ENCODE measurements at places on chromosomes 13 and 19.
A peak's percentile ranks its signal among the peaks of the same experiment; 100 is the strongest.

DNA sequence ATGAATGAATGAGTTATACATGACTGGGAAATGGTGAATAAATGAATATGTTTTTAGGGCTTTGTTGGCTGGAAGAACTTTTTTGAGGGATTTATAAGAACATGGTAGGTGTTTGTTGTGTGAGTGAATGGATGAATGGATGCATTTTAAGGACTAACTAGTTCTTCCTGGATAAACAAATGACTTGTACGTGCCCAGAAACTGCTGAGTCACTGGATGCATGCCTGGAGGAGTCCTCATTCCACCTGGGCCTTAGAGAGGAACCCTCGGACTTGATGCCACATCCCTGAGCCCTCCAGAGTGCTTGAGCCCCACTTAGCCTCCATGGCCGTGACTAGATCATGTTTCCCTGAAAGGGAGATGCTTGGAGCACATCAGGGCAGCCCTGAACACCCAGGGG is 153.4 kb downstream of the DPF1 start:
- no peak for DNase-seq

DNA sequence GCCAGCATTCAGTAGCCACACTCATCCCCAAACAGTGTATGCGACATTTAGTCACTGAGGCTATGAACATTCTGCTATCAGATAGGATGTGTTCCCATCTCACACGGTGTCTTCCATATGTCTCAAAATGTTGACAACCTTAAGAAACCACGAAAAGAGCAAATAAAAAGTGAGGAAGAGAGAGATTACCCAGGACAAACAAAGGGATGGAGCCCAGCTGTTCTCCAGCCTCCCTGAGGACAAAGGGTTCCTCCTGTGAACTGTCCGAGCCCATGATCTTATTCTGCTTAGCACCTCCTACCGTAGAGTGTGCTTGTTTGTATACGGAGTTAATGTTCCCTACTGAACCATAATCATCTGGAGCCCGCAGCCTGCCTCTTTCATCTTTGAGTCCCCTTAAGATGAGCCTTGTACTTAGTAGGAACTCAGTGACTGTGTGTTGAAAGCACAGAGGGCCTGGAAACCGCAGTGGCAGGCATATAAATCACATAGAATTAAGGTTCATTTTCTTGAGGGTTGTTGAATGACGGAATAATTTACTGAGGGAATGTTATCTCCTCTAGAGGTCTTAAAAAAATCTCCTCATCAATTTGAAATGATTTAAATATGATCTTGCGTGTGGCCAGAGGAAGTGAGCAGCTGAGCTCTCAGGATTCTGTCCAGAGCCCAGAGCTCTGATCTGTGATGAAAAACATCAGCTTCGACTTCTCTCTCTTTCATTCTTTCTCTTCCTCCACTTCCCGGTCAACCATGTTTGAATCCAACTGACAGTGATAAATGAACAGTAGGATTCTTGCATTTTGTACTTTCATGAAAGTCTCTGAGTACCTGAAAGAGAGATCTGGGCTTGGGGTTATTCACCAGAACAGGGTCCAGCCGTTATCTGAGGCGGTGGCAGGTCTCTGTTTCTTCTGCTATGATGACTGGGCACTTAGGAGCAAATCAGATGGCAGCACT is 200.5 kb downstream of the KLF5 start:
- no peak for DNase-seq

DNA sequence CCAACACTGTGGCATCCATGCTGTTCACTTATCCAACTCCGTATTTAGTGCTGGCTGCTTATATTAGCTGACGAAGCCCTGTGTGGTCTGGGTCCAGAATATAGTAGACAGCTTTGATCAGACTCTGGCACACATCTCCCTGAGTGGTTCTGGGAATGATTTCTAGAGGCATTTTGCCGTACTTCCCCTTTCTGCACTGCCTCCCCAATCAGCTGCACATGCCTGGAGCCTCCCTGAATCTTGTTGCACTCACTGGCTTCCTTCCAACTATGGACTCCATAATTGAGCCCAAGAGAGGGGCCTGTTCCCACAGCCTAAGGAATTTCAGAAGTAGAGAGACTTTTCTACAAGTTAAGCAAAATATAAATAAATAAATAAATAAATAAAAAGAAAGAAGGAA is 30.4 kb upstream of the PCDH8 start:
- DNase-seq = no peak

GRCh38 chr19:42303101-42303464 is 659 bp upstream of the PAFAH1B3 start:
- DNase-seq = no peak

- no peak for DNase-seq
Measured at GRCh38 chr19:1093811-1094553, 1.2 kb downstream of the POLR2E start.

GRCh38 chr19:12841094-12841493 is 2.8 kb downstream of the MAST1 start:
- DNase-seq = no peak

DNA sequence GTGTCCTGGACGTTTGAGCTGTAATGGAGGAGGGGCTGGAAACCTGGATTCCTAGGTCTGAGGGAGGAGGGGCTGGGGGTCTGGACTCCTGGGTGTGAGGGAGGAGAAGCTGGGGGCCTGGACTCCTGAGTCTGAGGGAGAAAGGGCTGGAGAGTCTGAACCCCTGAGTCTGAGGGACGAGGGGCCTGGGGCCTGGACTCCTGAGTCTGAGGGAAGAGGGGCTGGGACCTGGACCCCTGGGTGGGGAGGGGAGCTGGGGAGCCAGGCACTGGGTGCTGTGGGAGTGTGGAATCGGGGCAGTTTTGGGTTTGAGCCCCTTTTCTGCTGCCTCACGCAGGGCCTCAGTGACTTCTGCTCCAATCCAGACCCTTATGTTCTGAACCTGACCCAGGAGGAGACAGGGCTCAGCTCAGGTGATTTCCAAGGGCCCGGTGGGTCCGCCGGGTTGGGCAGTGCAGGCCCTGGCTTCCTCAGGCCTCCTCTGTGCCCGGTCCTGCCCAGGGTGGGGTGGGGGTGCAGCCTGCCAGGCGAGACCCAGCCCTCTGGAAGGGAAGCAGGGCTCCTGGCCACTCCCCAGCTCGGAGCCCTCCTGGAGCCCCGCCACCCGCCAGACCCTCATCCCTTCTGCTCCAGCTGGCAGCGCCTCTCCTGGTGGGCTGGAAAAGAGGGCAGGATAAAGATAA is 14.4 kb downstream of the TTYH1 start:
- no peak for DNase-seq

DNA sequence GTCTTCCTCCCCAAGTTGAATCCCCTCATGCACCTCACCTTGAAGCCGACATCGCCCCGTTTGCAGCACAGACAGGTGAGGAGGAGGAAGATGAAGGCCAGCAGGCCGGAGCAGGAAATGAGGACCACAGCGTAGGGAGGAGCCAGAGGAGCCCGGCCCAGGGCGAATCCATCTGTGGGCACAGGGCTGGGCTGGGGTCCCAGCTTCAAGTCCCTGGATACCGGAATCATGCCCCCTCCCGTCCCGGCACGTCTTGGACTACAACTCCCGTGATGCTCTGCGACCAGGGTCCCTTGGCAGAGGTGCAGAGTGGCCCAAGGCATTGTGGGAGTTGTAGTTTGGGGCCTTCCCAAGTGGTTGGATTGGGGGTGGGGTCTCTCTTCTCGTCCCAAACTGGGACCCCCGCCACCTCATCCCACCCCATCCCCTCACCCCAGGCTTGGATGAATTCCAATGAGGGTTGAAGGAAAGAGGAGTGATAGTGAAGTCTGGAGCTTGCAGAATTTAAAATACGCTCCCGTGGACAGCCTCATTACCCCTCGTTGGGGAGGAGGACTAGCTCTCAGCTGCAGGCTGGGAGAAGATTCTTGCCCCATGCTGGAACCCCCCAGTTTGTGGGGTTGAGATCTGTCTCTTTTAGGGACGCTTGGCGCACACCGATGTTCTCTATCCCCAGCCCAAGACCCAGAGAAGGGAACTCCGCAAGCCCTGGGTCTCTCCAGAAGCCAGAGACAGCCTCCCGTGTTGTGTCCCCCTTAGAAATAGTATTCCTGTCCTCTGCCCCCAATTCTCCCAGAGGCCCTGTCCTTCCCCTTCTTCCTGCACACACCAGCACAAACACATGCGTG is 990 bp downstream of the LMTK3 start:
- peak; percentile 59 for DNase-seq

- DNase-seq = no peak
Measured at GRCh38 chr13:44371421-44371820, 2.2 kb upstream of the SERP2 start.

- DNase-seq = no peak
Measured at GRCh38 chr13:29969286-29969685, 118.9 kb upstream of the UBL3 start.

DNA sequence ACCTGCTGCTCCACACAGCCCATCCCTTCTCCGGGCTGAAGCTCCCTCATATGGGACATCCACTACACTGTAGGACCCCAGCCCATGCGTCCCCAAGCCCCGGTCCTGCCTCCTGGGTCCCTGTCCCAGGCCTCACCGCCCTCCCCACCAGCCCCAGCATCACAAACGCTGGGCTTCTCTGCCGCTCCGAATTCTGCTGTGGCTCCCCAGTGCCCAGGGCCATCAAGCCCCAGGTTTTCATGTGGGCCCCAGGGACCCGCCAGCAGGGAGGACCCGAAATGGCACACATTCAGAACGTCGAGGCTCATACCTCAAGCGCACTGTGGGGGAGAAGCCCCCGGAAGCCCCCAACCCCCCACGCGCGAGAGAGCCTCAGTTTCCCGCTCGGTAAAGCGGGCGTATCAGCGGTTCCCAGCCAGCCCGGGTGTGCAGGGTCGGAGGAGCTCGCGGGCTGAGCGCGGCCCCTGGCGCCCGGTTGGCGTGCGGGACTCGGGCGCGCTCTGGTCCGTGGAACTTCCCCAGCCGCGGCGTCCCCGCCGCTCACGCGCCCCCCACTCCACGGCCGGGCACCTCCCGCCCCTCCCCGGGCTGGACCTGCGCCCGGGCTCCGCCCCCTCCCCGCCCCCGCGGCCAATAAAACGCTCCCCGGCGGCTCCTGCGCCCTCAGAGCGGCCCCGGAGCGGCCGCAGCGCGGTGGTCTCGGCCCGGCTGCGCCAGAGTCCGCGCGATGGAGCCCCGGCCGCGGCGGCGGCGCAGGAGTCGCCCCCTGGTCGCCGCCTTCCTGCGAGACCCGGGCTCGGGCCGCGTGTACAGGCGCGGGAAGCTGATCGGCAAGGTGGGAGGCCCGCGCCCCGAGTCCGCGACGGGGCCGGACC is at the start of gene PLK5:
Gene PLK5, plus strand, starts transcription at position 666 of the 875 bp plus-strand sequence. CDS start 2,920 bp downstream, outside the sequence.
- DNase-seq = no peak

DNA sequence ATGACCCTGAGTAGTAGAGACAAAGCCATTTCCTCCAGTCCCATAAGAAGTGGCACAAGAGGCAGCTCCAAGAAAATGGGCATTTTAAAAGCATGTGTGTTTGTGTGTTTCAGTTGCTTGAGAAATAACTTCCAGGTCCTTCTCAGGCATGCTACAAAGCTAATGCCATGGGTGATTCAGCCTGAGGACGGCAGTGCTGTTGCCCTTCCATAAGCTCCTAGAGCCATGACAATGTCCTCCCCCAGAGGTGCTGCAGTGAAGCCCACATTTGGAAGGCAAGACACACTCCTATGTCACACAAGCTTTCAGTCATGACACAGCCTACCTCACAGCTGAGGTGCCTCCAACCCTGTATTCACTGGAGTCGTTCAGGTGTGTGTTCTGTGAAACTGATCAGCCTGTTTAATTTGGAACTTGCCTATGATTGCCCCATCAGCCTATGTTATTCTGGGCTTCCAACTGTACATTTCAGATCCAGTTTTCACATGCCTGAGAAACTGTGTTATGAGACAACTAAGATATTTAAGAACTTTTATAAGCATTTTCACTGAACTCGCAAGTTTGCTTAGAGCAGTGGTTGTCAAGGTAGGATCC is 213.6 kb downstream of the FOXO1 start:
- DNase-seq = no peak

DNA sequence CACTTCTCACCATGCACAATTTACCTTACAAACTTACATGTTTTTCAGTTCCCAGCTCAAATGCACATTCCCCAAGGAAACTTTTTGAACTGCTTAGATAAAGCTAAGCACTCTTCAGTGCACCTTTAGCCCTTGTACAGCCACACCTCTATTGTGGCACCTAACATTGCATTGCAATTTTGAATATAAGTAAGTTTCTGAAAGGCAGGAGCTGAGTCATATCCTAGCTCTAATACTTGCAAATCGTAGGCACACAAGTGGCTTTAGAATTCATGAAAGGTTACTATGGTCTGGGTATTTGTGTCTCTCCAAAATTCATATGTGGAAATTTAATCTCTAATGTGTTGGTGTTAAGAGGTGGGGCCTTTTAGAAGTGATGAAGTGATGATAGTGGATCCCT is 4.9 kb upstream of the ESD start:
- no peak for DNase-seq

GRCh38 chr13:101116826-101117225 is 299.5 kb downstream of the NALCN start:
- DNase-seq = no peak

DNA sequence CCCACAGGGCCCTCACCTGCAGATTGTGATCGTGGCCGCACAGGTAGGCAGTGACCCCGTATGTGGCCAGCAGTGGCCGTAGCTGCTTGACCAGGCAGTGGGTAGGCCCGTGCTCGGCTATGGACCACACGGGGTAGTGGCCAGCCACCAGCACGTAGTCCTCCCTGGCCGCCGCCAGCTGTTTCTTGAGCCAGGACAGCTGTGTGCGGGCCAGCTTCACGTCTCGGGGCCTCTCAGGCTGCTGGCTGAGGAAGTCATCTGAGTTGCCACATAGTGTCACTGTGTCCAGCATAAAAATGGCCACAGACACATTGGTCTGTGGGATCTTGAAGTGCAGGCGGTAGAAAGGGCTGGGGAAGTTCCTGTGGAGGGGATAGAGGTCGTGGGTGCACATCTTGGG is 1.2 kb downstream of the ACP5 start:
- DNase-seq = no peak

GRCh38 chr19:35247526-35248309 is 1.1 kb upstream of the LSR start:
- DNase-seq = no peak

DNA sequence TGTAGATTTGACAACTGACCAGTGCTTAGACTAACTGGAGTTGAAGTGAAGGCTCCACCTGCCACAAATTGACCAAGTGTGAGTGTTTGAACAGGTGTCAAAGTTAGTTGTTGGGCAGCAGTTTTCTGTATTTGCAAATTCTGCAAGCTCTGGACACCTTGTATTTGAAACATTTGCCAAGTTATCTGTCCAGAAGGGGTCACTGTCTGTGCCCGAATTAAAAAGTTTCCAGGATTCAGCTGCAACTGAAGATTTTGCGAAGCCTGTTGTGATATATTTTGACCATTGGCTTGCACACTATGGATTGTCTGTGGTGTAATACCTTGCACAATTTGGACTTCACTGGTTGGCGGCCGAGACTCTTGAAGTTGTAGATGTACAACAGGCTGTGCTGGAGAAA is 1690.7 kb downstream of the SLITRK5 start:
- no peak for DNase-seq

GRCh38 chr19:33227242-33227650 is 1.6 kb upstream of the SLC7A10 start:
- DNase-seq = no peak

Data from stimulated activated CD8-positive, alpha-beta memory T cell treated with anti-CD3 and anti-CD28 coated beads, Interleukin-7, amount 100 ng/mL, for 1 hour (primary cell).